ENCODE measurements at places on chromosomes 3 and 15. TPM values are rescaled to one million over a fixed set of nuclear protein-coding genes. Genes with fewer than 3 reads are reported as not detected.

DNA sequence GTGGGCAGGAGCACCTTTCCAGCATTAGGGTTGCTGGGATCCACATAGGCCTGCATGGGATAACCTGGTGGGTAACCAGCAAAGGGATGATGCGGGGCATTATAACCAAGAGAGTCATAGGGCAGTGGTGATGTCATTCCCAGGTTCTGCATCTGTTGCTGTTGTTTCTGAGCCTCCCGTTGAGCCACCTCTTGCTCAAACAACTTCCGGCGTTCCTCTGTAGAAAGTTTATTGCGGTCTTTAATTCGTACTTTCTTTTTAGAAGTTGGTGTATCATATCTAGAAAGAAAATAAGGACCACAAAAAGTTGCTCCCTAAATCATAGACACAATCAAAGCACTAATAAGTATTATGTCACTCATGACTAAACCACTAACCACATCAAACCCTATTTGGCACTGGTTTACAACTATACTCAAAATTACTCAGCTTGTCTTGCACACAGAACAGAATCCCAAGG is 77.8 kb downstream of the NBEAL2 start:
- no peaks in the 10 kb centered on the region for H3K4me1 ChIP-seq
- no peak overlapping the region for H3K4me3 ChIP-seq
- H3K27me3 ChIP-seq, result no peaks in the 10 kb centered on the region
- H3K36me3 ChIP-seq, result no peaks in the 10 kb centered on the region

DNA sequence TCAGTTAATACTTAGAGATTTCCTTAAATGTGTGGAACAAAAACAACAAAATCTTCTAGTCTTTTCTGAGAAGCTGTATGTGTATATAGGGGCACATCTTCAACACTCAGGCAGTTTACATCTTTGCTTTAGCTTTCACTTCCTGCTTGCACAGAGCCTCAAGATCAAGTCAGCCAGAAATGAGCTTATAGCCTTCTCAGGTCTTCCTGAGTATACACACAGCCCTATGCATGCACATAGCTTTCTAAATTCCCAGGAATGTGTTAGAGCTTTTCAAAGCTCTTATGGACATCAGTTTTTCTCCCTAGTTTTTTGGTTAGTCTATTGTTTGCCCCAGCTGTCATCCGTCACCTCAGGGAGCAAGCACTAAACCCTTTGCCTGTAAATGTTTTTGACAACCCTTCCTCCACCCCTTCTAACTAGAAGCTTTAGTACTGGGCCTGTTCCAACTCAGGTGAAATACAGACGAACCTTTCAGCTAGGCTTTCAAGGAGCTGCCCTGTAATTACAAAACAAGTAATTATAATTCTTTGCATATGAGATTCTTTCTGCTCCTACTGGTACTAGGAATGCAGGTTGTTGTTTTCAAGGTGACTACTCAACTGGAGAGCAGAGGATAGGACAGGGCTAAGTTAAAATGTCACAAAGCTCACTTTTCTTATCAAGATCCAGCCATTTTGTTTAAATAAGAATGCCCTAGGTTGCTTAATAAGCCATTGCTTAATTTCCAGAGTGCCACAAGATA is 22.6 kb upstream of the MTMR10 start:
- H3K4me3 ChIP-seq, result no peak overlapping the region
- H3K36me3 ChIP-seq, result no peaks in the 10 kb centered on the region
- no peaks in the 10 kb centered on the region for H3K27me3 ChIP-seq
- H3K27ac ChIP-seq, result no peak overlapping the region
- DNase-seq, result no peak

The PSMD6 gene
- 56.4 TPM for total RNA-seq

The GABRB3 gene
- 10.3 TPM for total RNA-seq

The MNS1 gene
- total RNA-seq, result 1.5 TPM

The ATP13A4 gene
- total RNA-seq, result not detected

All from prostate gland (tissue), 2 donors.